Foreskin keratinocyte (primary cell): ENCODE measurements at places on chromosomes 2 and 18. TPM values are rescaled to one million over a fixed set of nuclear protein-coding genes. Genes with fewer than 3 reads are reported as not detected.

ATOH8 gene
- total RNA-seq = not detected in 2 replicates

METAP1D gene
- 6.0 and 7.4 TPM in 2 replicates for total RNA-seq

GRCh38 chr2:226440127-226440918 is 359.3 kb downstream of the IRS1 start:
- DNase-seq = peak; percentile 28

GRCh38 chr2:200791905-200792304 is 19.8 kb upstream of the BZW1 start:
- no peak for DNase-seq

FMNL2 gene
- 44.8 and 46.5 TPM in 2 replicates for total RNA-seq

COX7A2L gene
- total RNA-seq = 107 and 119 TPM in 2 replicates

DNA sequence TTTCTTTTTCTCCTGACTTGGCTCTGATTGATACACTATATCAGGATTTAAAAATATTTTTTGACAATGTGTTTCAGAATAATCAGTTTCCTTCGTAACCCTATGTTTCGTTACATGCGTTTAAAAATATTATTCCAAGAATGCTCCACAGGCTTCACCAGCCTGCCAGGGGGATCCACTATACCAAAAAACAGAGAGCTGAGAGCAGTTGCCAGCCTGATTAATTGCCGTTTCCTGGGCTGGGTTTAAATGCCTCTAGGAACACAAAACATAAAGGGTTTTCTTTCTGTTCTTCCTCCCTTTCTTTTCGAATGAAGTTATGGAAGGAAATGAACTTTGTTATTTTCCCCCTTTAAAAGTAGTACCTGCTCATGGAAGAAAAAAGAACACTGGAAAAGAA is 47.9 kb downstream of the LRRFIP1 start:
- no peak for DNase-seq

- DNase-seq = no peak
Observed at GRCh38 chr18:12304351-12305210, 3.5 kb upstream of the TUBB6 start.

ACOXL gene
- total RNA-seq = 0.51 and 0.85 TPM in 2 replicates

DNA sequence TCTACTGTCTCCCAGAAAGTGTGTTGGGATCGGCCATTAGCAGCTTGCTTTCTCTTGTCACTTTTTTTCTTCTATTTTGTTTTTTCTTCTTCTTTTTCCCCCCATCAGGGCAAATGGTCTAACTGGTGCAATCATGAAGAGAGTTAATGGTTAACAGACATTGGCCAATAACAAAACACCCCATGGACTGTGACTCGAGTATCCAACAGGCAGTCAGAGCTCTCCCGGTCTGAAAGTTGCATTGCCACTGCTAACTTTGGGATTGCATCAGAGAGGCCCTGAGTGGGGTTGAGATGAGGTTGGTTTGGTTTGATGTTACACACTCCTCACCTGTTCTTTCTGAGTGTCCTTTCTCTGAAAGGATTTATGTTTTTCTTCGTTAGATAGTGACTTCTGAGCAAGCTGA is 12.9 kb upstream of the SNORC start:
- DNase-seq = no peak

- no peak for DNase-seq
Observed at GRCh38 chr2:108562274-108562673, 28.0 kb downstream of the LIMS1 start.

DNA sequence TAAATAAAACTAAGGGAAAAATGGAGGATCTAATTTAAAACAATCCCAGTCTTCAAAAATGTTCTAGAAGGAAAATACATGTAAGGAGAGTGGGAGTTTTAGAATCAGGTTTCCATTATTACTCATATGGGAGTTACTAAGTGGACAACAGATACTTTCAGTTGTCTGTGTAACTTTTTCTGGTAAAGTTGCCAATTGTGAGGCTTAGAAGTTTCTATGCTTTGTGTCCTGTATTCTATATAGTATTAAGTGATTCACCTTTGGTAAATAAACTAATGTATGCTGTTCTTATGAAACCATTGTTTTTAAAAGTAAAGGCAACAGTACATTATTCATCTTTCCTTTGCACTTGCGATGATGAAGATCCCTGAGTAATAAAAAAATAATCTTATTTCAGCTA is 274.9 kb downstream of the NR4A2 start:
- no peak for DNase-seq

DNA sequence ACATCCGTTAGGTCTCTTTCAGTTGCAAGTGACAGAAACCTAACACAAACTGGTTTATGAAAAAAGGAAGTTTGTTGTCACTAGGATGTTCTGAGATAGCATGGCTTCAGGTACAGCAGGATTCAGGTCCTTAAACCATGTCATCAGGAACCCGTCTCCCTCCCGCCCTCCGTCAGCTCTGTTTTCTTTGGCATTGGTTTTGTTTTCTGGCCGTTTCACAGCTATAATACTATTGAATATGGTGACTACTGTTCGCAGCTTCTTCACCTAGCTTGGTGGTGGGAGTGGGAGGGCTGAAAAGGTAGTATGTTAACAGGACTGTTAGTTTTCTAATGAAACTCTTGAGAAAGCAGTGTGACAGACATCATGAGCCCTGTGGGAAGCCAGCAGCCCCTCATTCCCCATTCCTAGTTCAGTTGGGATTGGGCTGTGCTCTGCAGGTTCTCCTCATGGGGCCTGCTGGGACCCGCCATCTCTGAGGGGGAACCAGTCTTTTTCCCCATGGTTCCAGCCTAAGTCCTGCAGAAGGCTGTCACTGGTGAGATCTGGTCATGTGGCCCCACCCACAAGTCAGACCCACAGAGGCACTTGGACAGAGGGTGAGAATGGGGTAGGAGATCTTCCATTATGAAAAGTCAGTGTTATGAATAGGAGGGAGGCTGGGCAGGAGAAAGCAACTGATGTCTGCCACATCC is 12.1 kb downstream of the PTMA start:
- DNase-seq = no peak

GRCh38 chr2:184847331-184847730 is 249.0 kb downstream of the ZNF804A start:
- DNase-seq = no peak

- DNase-seq = peak; percentile 82
Observed at GRCh38 chr18:61908661-61909060, 15.9 kb upstream of the RNF152 start.

DNA sequence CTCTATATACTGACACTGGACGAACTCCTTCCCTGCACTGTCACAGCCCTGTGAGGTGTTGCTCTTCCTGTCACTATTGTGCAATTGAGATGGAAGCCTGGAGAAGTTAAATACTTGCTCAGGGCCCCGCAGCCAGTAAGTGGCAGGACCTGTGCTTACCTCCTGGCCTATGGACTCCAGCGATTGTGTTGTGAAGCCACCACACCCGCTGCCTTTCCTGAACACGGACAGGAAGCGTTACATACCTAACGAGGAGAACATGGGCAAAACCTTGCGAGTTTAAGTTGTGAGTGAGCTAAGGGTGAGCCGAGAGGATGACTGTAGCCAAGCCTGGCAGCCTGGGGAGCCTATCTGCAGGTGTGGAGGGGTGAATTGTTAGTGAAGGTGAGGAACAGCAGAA is 26.1 kb downstream of the RAB31 start:
- DNase-seq = peak; percentile 45

- peak; percentile 97 for DNase-seq
Observed at GRCh38 chr18:58186258-58186948, 142.4 kb downstream of the NEDD4L start.

STARD6 gene
- total RNA-seq = 0.14 TPM in 1 of 2 replicates, not detected in the other

- no peak for DNase-seq
Observed at GRCh38 chr18:4293337-4293736, 161.8 kb downstream of the DLGAP1 start.

DNA sequence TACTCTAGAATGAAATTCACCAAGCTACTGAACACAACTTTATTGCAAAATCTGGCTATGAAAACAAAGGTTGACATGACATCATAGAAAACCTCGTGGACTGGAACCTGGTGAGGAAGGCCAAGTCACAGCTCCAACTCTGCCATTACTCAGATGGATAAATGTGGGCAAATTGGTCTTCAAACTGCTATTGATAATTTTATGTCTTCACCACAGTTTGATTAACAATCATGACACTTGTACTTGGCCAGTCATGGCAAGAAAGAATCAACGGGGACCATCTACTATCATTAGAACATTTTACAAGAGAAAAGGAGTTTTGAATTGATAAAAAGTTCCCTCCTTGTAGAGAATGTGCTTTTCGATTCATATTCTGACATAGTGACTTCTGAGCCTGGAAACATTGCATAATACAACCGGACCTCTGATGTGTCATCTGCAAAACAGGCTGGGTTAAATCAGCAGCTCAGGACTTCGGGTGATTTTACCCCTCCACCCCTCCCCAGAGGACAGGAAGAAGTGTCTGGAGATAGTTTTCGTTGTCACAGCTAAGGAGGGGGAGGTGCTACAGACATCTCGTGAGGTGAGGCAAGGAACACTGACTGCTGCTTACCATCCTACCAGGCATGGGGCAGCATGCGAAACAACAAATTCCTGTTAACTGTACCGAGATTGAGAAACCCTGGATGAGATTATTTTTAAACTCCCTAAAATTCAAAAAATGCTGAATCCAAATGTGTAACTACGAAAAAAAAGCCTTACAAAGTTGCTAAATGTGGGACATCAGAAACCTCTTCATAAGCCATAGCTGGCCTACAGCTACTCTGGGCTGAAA is 8.4 kb downstream of the L3MBTL4 start:
- DNase-seq = no peak

DNA sequence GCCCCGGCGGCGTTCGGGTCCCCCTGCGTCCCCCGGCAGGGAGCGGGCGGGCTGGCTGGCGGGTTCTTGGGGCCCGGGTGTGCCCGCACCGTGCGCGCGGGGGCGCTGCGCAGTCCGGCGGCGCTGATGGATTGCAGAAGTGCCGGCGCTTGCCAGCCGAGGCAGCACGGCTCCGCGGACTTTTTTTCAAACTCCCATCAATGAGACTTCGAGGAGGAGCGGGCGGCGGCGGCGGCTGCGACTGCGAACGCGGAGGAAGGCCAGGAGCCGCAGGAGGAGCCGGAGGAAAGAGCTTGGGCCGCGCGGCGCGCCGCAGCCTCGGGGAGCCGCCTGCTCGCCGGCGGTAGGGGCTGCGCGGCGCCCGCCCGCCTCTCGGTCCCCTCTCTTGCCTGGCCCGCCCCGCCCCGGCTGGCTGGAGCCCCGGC is at the start of gene GLI2:
Gene GLI2, plus strand, starts transcription at position 123 of the 425 bp plus-strand sequence. CDS start 61,453 bp downstream, outside the sequence.
- DNase-seq = peak; percentile 54

- no peak for DNase-seq
Observed at GRCh38 chr2:58893656-58894351, 652.7 kb upstream of the FANCL start.
